ENCODE measurements at places on chromosomes 12 and 14.

- DNase-seq, result no peak
These were observed 149.1 kb upstream of the HMGA2 start for GRCh38 chr12:65675141-65675621.

GRCh38 chr12:11885261-11886038, 185.3 kb upstream of the BCL2L14 start:
- DNase-seq, result no peak

DNA sequence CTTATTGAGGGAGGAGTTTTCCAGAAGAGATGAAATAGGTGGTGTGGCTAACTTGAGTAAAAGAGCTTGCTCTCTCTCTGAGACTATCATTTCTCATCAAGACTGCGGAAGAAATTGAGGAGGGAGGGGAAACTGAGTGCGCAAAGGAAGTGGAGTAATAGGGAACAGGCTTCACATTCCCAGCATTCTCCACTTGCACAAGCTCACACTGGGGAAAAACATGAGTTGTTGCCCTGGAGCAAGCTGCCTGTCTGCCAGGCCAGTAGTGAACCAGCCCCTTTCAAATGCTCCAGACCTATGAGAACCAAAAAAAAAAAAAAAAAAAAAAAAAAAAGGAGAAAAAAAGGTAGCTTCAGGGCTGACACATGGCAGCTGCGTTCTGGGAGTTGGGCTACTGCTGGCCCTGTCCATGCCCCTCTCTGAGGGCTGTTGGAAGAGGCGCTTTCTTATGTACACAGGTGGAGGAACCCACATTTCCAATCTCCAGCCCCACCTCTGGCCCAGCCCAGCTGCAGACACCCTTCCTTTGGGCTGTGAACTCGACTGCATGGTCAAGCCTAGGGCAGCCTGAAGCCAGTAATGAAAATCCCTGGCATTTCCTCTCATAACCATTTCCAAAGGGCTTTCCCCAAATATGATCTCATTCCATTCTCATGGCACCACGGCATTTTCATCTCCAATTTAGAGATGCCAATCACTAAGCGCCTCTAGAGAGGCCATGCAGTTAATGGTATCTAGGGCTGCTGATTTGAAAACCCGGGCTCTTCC, 32.5 kb upstream of the EMP1 start:
- no peak for DNase-seq

DNA sequence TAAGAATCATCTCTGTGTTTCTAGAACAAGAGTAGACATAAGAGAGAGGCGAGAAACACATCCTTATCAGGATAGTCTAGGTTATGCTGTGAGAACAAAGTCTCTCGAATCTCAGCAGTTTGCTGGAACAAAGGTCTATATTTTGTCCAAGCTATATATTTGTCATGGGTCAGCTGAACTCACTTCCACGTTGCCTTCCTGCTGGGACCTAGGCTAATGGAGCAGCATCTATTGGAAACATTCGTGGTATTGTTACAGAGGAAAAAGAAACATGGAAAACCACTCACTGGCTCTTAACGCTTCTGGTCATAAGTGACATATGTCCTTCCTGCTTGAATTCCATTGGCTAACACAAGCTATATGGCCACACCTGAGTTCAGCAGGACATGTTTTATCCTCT, 112.6 kb upstream of the DYRK2 start:
- DNase-seq, result no peak

GRCh38 chr14:41785696-41786095, 179.0 kb downstream of the LRFN5 start:
- no peak for DNase-seq

DNA sequence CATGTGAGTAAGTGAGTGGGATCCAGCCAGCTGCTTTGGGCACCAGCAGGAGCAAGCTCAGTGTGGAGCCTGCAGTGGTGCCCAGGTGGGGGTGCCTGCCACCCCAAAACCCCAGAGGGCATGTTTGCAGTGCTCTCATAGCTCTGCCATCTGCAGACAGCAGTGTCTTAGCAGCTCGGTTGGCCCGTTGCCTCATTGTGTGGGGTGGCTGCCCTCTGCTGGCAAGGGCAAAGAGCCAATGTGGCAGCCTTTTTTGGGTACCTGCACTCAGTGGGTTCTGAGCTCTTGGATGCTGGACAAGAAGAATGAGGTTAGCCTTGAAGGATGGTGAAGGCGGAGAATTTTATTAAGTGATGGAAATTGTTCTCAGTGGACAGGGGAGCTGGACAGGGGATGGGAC, 52.3 kb downstream of the NEUROD4 start:
- peak; percentile 83 for DNase-seq

DNA sequence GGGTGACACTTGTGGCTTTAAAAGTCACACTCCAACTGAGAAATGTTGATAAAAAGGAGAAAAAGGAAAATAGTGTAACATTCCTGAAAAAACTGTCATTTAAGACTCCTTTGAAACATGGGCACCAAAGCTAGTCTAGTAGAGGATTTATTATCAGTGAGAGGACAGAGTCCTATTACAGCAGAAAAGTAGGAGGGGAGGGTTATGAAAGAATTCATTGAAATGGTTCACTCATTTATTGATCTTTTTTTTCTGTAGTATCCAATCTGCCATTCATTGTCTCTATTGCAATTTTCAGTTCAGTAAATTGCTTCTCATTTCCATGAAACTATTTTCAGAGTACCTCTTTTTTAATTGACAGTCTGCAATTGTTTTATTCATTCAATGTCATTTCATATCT, 25.4 kb downstream of the PPM1A start:
- no peak for DNase-seq

DNA sequence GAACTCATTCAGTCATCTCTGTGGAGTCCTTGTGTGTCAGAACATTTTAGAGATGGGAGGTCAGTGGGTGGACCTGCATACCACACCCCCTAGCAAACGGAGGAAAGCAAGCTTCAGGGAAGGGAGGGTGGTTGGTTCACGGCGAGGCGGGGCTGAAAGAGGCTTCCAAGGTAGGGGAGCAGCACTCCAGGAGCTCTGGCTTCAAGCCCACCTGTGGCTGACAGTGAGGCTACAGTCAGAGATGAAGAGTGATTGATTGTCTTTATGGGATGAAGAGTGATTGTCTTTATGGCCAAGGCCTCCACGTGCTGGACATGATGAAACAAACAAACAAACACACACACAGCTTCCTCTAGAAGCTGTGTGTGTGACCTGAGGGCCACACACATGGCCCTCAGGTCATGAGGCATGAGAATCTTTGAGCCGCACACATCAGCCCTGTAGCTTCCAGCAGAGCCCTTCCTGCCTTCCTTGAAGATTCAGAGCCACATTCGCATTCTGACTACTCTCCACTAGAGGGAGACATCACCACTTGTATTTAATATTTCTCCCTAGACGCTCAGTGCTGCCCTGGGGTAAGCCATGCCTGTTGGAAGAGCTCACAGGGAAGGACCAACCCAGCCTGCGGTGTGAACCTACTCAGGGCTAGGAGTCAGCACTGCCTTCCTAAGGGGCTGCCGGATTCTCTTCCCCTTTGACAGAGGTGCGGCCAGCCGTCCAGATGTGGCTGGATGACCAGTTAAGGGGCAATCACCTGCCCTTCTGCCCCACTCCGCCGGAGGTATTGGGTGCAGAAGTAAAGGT, 54.4 kb upstream of the KCNA1 start:
- DNase-seq, result peak; percentile 28

DNA sequence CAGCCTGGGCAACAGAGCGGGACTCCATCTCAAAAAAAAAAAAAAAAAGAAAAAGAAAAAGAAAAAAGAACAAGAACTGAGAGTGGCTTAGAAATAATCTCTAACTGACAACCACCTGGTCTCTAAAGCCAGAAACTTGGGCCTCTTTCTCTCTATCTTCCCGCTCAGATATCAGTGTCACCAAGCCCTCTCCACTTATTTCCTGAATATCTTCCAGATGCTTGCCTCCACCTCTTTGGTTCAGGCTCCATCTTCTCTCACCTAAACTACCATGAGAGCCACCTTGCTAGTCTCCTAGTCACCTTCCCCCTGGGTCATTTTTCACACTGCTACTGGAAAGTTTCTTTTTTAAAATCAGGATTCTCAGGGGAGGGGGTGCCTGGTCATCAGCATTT, 1.8 kb upstream of the TM9SF1 start:
- no peak for DNase-seq

GRCh38 chr12:116677202-116677661, 60.6 kb downstream of the SPRING1 start:
- no peak for DNase-seq

DNA sequence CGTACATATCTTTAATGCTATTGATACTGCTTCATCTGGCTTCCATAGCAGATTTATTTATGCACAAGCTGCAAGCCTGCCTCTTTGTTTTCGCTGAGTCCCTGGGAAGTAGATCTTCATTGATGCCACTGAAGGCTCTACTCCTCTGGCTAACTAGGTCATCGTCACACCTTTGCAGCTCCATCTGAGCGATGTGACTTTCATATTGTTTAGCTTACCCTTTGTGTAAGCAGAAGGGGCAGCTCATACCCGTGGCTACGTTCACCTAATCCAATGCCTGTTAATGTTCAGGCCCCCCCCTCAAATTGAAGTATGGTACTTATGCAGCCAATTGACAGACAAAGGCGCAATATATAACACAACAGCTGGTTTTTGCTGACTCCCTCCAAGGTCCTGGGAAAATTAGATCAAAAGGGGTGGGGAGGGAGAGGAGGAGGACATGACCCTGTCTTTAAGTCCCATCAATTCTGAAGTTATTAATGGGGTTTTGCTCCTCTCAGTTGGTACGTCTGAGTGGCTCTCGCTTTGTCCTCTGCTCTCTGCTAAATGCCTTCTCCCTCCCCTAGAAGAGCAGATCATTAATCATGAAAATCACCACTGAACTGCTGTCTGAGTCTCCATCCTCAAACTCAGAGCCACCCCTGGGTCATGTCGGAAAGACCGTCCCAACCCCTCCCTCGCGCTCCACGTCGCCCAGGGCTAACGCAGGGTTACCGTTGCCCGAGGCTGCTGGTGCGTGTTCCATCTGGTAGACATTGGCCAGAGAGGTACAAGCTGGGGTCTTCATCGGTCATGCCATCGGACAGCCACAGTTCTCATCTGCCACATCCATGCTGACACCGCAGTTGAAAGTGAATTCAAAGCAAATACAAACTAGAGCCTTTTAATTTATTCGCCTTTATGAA, 128.8 kb downstream of the ADGRD1 start:
- no peak for DNase-seq

- no peak for DNase-seq
These were observed 8.8 kb downstream of the SMOC1 start for GRCh38 chr14:69887740-69888657.

GRCh38 chr12:65946821-65947220, 122.5 kb downstream of the HMGA2 start:
- no peak for DNase-seq

GRCh38 chr14:88729159-88729558, 63.6 kb downstream of the EML5 start:
- DNase-seq, result no peak

DNA sequence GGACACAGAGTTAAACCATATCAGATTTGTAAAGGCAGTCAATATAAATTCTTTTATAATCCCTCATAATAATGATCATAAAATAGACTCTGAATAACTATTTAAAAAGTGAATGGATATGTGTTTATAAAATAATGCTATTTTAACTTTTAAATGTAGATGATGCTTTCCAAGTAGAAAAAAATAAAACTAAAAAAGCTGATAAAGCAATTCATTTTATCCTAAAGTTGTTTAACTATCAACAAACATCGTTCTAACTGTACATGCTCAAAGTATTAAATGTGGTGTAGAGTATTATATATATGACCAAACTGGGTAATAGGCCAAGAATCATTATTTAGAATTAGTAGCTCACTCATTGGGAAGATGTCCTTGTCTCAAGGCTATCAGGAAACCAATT, 248.3 kb upstream of the CLEC14A start:
- DNase-seq, result no peak

GRCh38 chr12:10119066-10119465, 10.9 kb downstream of the CLEC7A start:
- no peak for DNase-seq

DNA sequence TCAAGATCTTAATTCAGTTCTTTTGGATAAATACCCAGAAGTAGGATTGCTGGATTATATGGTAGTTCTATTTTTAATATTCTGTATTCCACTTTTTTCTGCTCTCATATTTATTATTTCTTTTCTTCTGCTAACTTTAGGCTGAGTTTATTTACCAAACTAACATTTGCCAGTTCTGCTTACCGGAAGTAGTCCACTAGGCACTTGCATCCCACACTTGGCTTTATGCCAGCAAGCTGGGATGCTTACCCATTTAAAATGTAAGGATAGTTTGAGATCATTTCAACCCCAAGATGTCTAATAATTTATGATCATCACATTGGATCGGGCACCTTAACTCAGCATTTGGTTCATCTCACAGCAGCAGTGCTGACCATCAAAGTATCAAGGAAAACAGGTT, 96.8 kb downstream of the PIK3C2G start:
- no peak for DNase-seq

DNA sequence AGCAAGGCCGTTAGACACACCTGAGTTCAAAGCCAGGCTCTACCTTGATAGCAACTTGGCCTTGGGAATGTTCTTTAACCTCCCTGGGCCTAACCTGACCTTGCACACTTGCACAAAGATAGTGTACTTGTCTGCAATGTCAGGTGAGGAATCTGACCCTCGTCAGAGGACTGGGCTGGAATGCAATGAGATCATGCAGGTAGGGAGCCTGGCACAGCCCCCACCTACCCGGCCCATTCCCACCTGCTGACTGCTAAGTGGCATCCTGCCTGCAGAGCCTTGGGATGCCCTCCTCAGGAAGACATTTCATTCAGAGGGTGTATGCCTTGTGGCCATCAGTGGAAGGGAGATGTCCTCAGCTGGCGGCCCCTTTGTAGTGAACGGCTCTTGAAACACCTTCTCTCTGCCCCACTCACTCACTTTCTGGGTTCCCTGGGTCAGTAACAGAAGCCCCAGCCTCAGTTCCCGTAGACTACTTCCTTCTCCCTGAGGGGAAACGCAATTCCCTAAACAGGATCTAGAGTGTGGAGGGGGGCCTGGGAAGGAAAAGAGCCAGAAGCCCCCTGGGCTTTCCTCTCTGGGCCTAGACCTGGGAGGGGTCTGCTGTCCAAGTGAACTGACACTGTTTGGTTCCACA, 68.0 kb upstream of the DICER1 start:
- no peak for DNase-seq
